ENCODE measurements at places on chromosomes 12 and 14.

DNA sequence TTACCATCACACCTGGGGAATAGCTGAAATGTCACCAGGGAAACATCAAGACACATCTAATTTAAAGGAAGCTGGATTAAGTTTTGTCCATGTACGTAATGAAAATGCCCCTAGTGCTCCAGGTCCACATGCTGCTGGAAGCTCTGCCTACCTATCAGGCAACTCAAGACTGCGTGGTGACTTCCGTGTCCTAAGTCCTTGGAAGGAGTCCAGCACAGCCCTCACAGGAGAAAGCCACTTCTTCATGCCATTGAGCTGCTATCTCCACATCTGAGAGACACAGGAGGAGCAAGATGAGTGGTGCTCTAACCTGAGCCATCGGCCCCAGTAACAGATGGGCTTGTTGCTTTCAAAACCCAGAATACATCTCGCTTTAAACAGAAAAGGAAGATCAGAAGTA lies 316.4 kb downstream of the DPF3 start:
- DNase-seq: no peak

GRCh38 chr12:32598688-32599087 lies 80.4 kb upstream of the DNM1L start:
- DNase-seq: no peak

DNA sequence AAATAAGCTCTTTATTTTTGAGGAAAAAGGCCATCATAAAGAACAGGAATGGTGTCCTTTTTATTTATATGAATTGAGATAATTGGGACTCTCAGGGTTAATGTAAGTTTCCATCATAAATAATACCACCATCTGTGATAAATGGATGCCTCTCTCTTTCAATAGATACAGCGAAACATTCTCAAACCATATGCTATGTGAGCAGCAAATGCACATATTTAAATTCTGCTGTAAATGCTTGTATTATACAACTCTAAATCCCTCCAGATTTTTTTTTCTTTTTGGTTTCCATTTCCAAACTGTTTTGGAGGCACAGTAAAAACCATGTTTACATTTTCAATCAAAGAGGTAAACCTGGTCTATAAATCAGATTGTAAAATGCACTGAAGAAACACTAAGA lies 132.3 kb downstream of the TMEM132C start:
- DNase-seq: no peak

- no peak for DNase-seq
These were observed 280.0 kb upstream of the RTL1 start for GRCh38 chr14:101183376-101184103.

GRCh38 chr12:32240162-32240561 lies 133.5 kb downstream of the BICD1 start:
- no peak for DNase-seq

GRCh38 chr12:50100561-50100960 lies 3.2 kb upstream of the GPD1 start:
- DNase-seq: no peak

GRCh38 chr12:123967121-123967586 lies 5.5 kb downstream of the CCDC92 start:
- DNase-seq: no peak

- DNase-seq: no peak
These were observed 31.6 kb upstream of the PTPRQ start for GRCh38 chr12:80412343-80412953.

DNA sequence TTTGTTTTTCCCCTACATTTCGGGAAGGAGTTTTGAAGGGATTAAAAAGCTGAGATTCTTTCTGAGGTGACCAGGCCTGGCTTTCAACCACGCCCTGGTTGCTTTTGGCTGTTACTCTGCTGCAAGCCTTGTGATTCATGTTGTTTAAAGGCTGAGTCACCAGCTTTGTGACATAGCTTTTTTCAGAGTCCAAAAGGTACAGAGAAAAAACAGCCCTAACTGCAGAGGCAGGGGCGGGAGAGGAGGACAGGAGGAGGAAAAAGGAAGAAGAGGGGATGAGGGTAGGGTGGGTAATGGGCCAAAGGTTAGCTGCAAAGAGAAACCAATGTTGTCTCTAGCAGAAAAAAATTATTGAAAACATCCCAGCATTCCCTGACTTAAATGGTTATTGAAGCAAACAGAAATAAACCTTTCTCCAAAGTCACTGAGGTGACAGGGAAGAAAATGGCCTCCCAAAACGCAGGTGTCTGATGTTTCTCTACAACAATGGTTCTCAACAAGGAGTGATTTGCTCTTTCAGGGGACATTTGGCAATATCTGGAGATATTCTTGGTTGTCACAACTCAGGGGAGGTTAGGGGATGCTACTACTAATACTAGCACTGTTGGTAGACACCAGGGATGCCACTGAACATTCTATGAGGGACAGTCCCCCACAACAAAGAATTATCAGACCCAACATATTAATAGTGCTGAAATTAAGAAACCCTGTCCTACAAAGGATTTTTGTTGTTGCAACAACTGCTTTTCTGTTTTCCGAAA lies 2.1 kb upstream of the UBC start:
- DNase-seq: peak; percentile 82

DNA sequence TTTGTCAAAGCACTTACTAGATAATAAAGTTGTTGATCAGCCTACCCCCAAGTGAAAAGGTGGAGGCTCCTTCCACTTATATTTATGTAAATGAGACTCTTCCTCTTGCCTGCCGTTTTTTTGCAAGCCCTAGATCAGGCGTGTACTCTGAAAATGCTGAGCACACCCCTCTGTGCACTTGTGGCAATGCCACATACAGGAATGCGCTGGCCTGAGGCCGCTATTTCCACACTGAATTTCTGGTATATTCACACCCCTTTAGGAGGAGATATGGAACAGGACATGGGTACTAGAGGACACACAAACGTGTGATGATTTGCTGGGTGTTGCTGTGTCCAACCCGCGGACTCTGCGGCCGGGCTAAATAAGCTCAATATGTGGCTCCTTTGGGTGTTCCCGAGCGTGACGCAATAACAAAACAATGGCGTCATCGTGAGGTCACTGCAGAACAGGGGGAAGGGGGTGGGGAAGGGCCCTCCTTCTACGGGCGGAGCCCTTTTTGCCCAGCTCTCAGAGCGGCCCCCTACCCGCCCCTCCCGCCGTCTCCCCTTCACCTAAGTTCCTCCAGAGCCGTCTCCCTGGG lies 554 bp upstream of the TSPAN31 start:
- DNase-seq: no peak

DNA sequence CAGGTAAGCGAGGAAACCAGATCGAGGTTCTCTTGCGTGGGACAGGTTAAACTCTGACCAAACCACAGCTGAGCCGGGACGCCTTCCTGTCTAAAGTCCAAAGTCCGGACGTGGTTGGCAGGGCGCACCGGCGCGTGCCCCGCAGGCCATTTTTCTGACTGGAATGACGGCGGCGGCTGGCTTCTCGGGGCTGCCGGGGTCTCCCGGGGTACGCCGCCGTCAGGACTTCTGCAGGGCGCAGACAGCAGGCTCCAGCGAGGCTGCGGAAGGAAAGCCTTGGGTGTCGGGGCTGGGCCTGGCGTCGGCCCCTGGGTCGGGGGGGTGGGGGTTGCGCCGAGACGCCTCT lies 32.8 kb downstream of the MIA2 start:
- DNase-seq: no peak

DNA sequence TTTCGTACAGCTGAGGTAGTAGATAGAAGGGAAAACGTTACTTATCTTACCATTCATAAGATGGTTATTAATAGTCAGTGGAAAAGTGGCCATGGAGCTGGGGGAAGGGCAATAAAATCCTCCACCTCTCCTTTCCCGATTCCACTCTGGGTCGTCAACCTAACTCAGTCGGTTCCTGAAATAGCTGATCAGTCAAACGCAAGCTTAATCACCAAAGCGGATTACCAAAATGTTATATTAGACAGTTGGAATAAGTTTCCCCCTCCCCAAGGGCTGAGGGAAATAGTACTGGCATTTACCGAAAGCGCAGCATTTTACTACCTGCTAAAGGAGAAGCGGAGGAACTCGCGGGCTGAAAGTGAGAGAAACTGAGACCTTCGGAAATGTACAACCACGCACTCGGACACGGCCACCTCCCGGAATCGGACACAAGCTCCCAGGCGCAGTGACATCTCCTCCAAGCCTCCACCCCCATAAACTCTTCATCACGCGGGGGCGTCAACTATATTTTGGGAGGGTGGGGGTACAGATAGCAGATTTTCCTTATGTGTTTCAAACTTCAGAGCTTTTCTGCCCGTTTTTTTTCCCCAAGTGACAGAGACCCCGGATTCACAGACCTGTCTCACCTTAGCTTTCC lies 1.2 kb downstream of the PPM1H start:
- no peak for DNase-seq

GRCh38 chr12:116319898-116320621 lies 42.6 kb upstream of the MED13L start:
- no peak for DNase-seq

GRCh38 chr14:94170136-94170535 lies 4.0 kb upstream of the PPP4R4 start:
- no peak for DNase-seq

DNA sequence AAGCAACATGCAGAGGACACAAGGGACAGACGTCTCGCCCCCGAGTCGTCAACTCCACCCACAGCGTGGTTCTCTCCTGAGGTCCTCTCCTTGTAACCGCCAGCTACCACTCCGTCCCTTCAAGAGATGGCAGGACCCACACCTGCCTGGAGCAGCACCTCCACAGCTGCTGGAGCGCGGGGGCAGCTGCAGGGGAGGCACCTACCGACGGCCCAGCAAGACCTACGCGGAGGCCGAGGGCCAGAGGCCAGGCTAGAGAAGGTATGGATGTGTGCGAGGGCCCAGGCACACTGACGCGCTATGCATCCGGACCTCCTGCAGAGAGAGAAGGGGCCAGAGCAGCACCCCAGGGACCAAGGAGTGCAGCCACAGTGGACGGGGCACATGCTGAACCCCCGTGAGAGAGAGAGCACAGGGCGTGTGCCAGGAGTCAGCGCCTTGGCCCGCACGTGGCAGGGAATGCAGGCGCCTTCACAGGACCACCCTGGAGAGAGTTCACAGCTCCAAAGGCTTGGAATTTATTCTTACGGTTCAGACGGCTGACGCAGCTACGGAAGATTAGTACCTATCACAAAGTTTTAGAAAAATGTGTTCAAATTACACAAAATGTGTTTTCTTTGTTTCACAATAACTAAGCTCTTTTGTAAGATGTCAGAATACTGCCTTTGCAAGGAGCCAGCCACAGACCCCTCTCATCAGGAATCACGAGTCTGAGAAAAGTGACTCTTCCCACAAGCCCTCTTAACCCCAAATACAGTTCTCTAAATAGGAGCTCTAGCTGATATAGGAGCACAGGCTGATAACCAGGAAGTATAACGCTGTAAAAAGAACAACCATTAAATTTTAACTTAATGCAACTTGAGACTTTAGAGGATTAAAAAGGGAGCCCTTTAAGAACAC lies 36.8 kb downstream of the CDC42BPB start:
- DNase-seq: no peak

GRCh38 chr14:32073537-32074189 lies 3.4 kb upstream of the ARHGAP5 start:
- DNase-seq: peak; percentile 85

DNA sequence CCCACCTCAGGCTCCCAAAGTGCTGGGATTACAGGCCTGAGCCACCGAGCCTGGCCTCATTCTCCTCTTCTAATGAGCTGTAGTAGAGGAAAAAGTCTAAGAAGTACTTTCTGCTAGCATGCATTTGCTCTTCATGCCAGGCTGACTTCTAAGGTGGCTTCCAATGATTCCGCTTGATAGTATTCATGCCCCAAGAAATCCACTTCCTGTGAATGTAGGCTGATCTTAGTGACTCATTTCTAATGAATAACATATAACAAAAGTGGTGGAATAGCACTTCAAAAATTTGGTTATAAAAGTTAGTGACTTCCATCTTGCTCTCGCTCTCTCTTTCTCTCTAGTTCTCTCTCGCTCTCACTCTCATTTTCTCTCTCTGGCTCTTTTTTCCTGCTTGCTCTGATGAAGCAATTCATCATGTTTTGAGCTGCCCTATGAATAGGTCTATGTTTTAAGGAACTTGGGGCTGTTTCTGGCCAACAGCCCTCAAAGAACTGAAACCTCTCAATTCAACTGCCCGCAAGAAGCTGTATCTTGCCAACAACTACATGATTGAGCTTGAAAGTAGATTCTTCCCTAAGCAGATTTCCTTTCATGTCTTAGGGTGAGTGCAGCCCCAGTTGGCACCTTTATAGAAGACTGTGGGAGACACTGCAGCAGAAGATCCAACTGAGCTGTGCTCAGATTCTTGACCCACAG lies 282.9 kb downstream of the RMST start:
- no peak for DNase-seq

GRCh38 chr12:12628013-12628412 lies 16.3 kb downstream of the CREBL2 start:
- DNase-seq: no peak

GRCh38 chr12:102167821-102168604 lies 29.6 kb downstream of the PMCH start:
- DNase-seq: no peak

DNA sequence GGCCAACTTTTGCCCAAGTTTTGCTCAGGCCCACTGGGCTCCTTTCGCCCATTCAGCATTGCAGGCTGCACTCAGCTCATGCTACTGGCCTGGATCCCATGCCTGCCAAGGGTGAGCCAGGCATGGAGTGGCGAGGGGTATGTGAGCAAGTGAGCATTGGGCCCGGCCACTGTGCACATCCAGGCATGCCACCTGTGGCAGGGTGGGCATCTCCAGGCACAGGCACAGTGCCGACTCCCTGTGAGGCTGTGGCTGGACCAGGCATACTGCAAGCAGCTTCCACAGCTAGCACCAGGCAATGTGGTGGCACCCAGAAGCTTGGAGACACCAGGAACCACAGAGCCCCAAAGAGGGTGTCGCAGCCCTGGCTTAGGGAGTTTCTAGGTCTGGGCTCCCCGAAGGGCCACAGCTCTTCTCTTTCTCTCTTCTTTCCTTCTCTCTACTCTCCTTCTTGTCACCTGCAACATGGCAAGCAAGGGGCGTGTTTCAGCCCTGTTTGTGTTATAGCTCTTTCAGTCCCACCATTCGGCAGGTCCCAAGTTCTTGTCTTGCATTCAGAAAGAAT lies 15.6 kb downstream of the FAM186A start:
- no peak for DNase-seq

DNA sequence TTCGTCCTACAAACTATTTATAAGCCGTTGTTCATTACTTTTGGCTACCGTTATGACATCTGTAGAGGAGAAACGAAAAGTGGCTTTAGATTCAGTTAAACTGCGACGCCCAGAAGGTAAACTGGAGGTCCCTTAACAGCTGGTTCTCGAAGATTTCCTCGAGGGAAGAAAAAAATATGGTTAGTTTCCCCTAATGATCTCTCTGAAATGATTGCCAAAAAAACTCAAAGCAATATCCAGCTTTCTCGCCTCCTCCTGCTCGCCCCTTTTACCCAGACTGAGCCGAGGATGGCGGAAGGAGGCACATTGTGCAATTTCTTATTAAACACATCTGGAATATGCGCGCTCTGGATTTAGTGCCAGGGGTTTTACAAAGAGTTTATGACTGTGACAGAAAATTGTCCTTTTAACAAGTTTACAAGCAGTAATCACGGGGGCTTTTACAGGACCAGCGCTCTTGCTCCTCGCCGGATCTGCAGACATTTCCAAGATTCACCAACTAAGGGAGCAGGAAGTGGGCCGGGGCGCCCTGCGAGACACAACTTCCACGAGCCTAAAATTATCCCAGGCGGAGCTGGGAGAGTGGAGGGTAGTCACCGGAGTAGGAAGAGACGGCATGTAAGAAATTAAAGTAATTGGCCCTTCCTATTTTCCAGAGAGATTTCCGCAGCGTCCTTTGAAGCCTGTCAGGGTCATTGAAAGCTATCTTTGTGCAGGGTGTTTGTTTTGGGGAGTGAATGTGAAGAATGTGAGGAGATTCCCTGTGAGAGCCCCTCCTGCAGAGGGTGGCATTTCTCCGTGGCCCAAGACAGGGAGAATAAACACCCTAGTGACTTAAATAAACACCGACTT lies 5.6 kb downstream of the SIX1 start:
- DNase-seq: no peak

GRCh38 chr14:31124197-31124596 lies 83.4 kb downstream of the HECTD1 start:
- peak; percentile 73 for DNase-seq

Measured in CD4-positive, alpha-beta T cell treated with Interleukin-4 for 4 hours (primary cell).